Activated CD8-positive, alpha-beta T cell treated with anti-CD3 and anti-CD28 coated beads for 36 hours (primary cell): ENCODE measurements at places on chromosomes 2 and 18. TPM values are rescaled to one million over a fixed set of nuclear protein-coding genes. Genes with fewer than 3 reads are reported as not detected.

Gene ITGA4
- total RNA-seq = 64.5 TPM

Gene HRH4
- not detected for total RNA-seq

GRCh38 chr18:27546991-27547390 is 361.9 kb upstream of the CHST9 start:
- no peak for DNase-seq

DNA sequence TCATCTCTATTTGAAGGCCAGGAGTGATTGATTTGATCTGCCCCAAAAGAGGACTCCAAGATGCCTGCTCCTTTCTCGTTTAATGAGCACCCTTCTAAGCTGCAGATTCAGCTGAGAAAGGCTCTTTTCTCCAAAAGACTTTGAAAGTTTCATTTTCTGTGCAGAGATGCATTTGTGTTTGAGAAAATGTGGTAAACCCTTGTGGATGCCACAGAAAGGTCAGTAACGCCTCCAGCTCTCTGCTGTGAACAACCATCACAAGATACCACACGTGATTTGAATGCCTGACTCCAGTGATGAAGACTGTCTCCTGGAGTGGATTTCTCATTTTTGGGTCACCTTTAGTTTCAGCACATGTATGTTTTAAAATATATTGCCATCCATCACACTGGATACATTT is 35.0 kb upstream of the CCDC85A start:
- DNase-seq = no peak

DNA sequence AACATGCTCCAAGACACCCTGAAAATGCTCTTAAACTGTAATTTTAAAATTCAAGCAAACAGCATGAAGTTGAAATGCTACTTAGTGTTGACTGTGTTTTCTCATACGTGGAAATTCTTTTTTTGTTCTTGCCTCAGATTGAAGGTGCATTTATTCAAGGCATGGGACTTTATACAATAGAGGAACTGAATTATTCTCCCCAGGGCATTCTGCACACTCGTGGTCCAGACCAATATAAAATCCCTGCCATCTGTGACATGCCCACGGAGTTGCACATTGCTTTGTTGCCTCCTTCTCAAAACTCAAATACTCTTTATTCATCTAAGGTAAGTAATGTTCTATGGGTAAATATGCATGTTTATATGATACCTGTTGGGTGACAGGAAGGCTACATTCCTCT is 82.7 kb downstream of the AOX1 start:
- no peak for DNase-seq
